SHP77 treated with DMSO at 0.1 percent for 48 hours (cell line): ENCODE measurements at places on chromosomes 16 and 17.

- no peak for DNase-seq
Observed at GRCh38 chr17:2402544-2402943, 1.7 kb upstream of the MNT start.

GRCh38 chr17:51730303-51731050 is 428.0 kb downstream of the CA10 start:
- DNase-seq, result no peak

DNA sequence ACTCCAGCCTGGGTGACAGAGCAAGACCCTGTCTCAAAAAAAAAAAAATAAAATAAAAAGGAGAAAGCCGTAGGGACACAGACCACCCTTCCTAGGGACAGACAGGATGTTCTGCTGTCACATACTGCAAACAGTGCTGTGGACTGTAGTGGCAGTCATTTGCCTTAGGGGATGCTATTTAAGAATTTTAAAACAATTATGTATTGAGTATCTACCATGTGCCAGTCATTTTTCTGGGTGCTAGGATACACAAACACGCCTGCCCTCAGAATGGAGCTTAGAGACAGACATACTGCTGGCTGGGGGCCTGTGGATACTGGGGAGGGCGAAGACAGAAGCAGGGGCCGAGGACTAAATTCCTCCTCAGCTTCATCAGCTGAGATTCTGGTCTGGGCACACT is 45.5 kb downstream of the MRC2 start:
- DNase-seq, result no peak

GRCh38 chr16:11224894-11225676 is 30.9 kb downstream of the SOCS1 start:
- DNase-seq, result no peak

DNA sequence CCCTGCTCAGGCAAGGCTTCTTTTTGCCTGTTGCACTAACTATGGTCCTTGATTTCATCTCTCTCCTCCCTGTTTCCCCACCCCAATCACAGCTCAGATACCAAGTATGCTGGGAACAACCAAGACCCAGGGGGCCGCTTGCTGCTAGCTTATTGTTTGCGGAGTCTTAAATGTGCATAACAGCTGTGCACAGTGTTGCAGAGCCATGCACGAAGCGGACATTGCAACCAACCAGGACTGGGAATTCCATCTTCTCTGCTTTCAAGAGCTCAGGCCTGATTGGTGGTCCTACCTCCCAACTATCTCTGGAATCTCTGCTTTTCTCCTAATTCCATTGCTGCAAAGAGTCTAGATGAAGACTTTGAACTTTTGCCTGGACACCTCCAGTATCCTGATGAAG is 281.3 kb upstream of the TNRC6C start:
- no peak for DNase-seq

GRCh38 chr17:61149862-61150362 is 249.7 kb upstream of the TBX2 start:
- DNase-seq, result no peak

- no peak for DNase-seq
Observed at GRCh38 chr17:79399610-79400144, 211.2 kb downstream of the RBFOX3 start.

DNA sequence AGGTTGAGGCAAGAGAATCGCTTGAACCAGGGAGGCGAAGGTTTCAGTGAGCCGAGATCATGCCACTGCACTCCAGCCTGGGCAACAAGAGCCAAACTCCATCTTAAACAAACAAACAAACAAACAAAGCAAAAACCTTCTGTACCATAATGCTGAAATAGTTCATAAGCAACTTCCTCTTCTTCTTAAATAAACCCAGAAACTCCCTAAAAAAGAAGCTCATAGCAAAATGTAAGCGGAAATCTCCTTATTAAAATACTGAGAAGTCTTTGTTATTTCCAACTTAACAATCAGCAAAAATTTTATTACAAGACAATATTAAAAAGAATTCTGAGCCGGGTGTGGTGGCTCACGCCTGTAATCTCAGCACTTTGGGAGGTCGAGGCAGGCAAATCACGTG is 82.8 kb downstream of the FBXL20 start:
- DNase-seq, result no peak

DNA sequence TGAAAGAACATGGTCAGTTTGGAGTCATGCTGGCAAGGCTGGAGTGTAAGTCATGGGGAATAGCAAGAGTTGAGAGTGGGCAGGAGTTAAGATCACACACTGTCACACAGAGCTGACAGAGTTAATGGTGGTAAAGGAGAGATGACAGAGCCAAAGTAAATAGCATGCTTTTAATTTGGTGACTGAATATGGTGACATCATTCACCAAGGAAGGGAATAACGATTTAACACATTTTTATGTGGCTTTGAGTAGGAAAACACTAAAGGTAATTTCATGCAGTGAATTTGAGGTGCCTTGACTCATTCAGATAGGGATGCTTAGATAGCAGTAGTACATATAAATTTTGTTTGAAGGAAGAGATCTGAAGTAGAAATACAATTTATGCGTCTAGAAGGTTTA is 42.1 kb downstream of the SYNRG start:
- no peak for DNase-seq

- no peak for DNase-seq
Observed at GRCh38 chr17:28324781-28325180, 5.8 kb downstream of the TMEM97 start.

DNA sequence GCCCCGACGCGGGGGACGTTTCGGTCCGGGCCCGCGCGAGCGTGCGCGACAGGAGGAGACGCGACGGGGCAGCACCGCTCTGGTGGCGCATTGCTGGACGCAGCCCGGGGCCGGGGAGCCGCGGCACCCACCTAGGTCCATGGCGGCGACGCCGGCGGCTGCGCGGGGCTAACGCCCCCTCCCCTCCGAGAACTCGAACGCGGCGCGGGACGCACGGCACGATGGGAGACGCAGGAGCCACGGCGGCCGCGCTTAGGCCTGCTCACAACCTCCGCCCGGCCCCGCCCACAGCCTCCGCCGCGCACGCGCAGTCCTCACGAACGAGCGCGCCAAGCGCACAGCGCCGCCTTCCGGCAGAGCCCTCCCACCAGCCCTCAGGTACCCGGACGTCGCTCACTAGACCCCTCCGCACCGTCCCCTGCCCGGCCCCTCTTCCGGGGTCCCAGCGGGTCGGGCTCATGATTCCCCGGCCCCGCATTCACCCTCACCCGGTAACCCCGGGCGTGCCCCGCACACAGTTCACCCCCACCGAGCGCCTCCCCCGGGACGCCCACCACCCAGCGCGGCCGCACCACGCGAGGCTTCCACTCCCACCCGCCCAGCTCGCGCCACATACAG is at the start of gene GEMIN4:
GEMIN4 (minus strand) TSS at position 263 of the 618 bp plus-strand sequence; CDS start at position 141, 122 bp downstream.
- peak; percentile 86 for DNase-seq

DNA sequence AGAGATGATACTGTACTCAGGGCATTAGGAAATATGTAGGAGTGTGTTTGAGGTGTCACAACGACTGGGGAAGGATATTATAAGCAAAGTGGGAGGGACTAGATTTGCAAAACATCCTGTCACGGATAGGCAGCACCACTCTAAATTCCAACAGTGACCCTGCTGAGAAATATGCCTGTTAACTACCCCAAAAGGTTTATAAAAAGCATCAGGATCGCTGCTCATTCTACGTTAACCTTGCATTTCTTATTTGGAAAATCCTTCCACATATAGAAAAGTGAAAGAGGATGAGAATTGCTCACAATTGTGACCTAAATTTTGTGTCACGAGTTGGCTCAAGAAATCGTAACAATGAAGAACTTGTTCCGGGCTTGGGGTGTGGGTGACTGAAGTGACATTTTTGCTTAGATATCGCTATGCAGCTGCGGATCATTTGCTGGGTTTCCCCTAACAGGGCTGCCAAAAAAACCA is 51.6 kb downstream of the N4BP1 start:
- no peak for DNase-seq

GRCh38 chr16:17470908-17471718 is at the start of gene XYLT1:
Gene XYLT1, minus strand, starts transcription at chr16:17470960. Its CDS starts 164 bp downstream, at chr16:17470796.
- DNase-seq, result no peak

- DNase-seq, result no peak
Observed at GRCh38 chr17:33438578-33438977, 145.5 kb upstream of the ASIC2 start.

DNA sequence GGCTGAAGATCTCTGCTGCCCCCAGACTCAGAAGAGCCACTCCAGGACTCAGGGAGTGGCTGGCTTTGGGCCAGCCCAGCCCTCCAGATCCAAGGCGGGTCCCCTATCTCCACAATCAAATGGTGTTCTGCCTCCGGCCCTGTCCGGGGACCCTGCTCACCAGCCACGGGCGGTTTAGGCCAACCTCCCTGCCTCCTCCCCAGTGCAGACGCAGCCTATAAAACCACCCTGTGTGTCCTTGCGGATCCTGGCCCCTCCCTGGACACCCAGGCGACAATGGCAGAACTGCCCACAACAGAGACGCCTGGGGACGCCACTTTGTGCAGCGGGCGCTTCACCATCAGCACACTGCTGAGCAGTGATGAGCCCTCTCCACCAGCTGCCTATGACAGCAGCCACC is at the start of gene SLC12A3:
SLC12A3 (plus strand) TSS at position 248 of the 400 bp plus-strand sequence; CDS start at position 277, 29 bp downstream.
- no peak for DNase-seq

DNA sequence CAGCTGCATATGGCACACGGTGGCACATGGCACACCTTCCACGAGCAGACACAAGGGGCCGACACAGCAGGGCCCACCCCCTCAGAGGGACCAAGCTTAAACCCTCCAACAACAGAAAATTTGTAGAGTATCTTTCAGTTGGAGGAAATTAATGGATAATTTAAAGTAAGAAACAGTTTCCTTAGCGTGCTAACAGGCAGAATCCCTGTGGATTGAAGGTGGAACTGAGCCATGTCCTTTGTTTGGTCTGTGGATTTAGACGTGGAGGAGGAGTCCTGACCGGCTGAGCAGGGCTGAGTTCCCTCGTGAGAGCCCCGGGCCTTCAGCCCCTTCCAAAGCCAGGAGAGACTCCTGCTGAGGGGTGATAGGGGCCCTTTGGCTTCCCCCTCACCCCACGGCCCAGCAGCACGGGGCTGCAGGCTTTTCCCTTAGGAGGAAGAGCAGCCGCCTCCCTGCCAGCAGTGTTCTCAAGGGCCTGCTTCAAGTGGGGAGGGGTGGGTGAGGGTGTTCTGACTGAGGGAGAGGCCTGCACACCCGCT is 1.4 kb upstream of the CYB561 start:
- no peak for DNase-seq
